ENCODE measurements at places on chromosomes 11 and 22.

GRCh38 chr11:12137938-12138731 is 27.7 kb downstream of the MICAL2 start:
- no peak for DNase-seq

- DNase-seq = no peak
Observed at GRCh38 chr11:131389582-131389981, 19.2 kb downstream of the NTM start.

- DNase-seq = no peak
Observed at GRCh38 chr11:29937526-29937925, 79.3 kb downstream of the KCNA4 start.

GRCh38 chr11:3340025-3340424 is 38.9 kb downstream of the ZNF195 start:
- DNase-seq = no peak

DNA sequence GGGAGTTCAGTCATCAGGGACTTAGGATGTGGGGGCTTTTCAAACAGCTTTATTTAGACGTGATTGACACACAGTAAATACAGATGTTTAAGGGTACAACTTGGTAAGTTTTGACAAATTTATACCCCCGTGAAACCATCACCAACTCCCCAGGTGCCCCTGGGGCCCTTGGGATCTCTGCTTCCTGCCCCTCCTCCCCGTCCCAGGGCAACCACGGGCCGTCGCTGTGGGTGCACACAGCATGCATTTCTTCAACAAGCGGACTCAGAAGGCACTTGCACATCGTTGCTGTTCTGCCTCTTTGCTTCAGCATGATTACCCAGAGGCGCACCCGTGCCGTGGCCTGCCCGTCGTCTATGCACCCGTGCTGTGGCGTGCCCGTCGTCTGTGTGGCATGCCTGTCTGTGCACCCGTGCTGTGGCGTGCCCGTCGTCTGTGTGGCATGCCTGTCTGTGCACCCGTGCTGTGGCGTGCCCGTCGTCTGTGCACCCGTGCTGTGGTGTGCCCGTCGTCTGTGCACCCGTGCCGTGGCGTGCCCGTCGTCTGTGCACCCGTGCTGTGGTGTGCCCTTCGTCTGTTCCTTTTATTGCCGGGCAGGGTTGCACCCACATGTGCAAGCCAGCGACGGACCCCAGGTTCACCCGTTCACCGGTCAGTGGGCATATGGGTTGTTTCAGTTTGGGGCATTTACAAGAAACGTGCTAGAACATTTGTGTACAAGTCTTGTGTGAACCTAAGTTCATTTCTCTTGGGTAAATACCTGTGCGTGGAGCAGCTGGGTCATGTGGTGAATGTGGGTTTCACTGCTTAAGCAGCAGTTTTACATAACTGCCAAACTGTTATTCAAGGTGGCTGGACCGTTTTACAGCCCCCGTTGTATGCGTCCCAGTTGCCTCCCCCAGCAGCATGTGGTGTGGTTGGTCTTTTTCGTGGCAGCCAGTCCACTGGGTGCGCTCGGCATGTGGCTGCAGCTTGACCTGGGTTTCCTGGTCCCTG is 8.3 kb downstream of the CD81 start:
- DNase-seq = no peak
